Cardiac fibroblast (primary cell): ENCODE measurements at places on chromosomes 6 and 20.

- DNase-seq = no peak
Measured at GRCh38 chr6:31585491-31585890, 586 bp upstream of the LST1 start.

GRCh38 chr6:169139179-169139971 lies 114.3 kb downstream of the THBS2 start:
- no peak for DNase-seq

DNA sequence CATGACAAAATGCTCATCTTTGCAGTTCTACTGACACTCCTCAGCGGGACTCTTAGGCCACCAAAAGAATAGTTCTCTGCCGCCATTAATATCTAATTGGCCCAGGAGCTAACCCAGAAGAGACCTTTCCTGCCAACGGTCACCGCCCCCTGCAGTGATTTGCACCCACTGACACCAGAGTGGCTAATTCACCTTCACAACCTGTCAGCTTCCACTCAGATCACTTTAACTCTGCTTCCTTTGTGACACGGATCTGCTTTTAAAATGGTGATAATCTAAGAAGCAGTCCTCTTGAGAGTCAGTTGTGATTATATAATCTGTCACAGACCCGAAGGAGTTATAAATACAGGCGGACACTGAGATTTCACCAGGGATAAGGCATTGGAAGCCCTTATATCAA lies 172.8 kb downstream of the FRK start:
- no peak for DNase-seq

DNA sequence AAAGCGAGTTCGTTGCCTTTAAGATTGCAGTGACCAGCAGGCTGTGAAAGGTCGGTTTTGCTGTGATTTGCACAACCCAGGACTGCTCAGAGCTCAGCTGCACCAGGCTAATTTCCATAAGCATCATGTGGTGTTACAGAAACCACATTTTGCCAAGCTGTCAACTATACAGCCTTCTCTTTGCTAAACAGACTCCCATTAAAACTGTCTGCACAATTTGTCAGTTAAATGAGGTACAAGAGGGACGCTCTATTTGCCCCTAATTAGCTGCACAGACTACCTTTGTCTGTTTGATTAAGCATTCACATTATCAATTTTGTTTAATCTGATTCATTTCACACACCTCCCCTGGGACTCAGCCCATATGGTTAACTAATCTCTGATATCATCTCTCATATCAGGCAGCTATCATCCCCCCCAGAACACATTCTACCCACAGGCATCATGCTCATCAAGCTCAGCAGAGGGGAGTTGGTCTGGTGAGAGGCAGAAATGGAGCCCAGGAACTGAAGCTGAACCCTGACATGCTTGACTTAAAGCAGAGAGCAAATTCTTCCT lies 62.1 kb downstream of the OLIG3 start:
- no peak for DNase-seq

DNA sequence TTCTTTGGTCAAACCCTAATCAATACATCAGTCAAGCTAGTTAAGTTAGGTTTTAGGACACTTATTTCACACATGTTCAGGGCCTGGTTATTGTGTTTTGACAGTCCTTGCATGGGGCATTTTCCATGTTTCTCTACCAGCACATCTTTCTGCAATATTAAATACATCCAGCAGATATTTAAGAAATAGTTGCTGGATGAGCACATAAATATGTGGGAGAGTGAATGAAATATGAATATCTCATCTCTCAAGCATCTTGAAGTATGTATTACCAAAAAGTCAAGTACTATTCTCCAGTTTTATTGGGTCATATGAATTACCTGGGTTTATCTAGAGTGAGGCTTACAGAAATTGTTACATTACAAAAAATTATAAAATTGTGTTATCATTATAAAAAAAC lies 621.9 kb upstream of the GJE1 start:
- no peak for DNase-seq

- DNase-seq = no peak
Measured at GRCh38 chr20:35892871-35893270, 61.4 kb downstream of the SCAND1 start.

GRCh38 chr6:296151-297122 lies 4.2 kb downstream of the DUSP22 start:
- no peak for DNase-seq

DNA sequence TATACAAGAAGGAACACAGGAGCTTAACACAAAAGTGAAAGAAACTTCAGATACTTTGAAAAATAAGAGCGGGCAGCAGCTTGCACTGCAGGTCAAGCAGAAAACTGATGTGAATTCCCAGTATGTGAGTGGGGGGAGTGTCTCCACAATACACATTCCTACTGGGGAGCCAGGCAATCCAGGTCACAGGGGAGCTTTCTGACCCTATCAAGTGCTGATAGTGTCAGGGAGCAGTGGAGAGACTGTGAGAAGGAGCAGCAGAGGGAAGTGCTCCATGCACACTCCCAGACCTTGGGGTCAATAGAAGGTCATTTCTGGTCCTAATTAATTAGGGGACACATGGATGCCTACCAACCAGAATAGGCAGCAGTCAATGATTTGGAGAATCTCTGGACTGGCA lies 59.4 kb downstream of the PDSS2 start:
- no peak for DNase-seq

- DNase-seq = no peak
Measured at GRCh38 chr6:124775121-124775520, 187.1 kb upstream of the RNF217 start.

DNA sequence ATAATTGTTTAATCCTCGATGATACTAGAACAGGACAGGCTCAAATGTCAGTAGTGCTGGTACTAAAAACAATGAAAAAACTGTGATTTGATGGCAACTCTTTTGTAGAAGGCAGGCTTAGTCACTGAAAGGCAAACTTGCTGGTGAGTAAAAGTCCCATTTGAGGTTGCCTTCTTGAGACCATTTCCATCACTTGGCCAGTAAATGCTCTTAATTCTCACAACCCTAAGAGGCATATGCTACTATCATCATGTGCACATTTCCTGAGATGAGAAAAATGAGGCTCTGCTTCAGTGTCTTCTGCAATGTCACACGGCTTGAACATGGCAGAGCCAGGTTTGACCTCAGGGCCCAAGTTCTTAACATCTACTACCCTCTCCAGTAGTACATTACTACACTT lies 9.9 kb downstream of the AKIRIN2 start:
- no peak for DNase-seq

- DNase-seq = peak; percentile 66
Measured at GRCh38 chr6:96626759-96627364, 63.9 kb downstream of the FHL5 start.

DNA sequence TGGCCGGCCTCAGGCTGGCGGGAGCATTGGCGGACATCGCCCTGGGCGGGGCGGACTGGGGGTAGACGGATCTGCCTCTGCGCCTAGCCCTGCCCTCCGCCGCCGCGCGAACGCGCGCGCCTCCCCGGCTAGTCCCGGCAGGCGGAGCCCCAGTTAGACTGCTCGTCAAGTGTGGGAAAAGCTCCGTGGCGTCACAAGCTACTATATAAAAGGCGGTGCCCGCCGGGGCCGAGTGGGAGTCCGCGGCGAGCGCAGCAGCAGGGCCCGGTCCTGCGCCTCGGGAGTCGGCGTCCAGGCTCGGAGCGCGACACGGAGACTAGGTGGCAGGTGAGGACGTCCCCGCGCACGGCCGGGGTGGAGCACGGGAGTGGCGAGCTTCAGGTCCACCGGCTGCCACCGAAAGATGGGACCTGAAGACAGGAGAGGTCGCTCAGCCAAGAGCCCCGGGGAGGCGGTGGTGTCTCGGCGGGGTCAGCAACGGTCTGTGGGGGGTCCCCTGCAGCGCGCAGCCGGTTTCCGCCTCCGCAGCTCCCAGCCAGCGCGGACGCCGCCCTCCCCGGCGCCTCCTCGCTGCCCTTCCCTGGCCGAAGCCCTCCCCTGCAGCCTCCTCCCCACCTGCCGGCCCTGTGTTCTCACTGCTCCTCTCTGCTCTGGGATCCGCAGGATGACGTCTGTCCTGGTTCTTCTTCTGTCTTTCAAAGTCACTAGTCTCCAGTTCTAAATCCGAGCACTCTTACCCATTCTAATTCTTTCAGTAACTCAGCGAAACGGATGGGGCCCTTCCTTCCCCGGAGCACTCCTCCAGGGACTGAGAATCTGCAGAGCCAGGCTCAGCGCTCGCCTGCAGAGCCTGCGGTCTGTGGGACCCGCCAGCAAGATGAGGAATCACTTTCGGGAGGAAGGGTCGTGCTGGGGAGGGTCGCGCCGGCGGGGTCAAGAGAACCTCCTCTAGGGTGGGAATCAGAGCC lies 4.3 kb upstream of the RIPK1 start:
- peak; percentile 89 for DNase-seq

DNA sequence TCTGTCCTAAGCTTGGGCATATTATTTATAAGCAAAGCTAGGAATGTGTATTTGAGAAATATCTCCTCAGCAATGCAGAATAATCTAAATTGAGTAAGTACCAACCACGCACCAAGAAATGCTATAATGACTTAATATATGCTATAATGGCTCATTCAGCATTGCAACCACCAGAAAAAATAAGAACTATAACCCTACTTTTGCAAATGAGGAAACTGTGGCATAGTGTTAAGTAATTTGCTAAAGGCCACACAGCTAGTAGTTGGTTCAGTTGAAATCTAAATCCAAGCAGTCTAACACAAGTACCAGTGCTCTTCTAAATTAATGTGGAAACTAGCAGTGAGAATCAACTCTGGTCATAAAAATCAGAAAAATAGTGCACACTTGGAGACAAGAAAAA lies 35.7 kb downstream of the HBS1L start:
- no peak for DNase-seq

GRCh38 chr6:120348926-120349325 lies 985.4 kb downstream of the TBC1D32 start:
- no peak for DNase-seq

- DNase-seq = no peak
Measured at GRCh38 chr6:169236988-169237387, 16.7 kb downstream of the THBS2 start.
